ENCODE measurements at places on chromosomes 13 and 19. TPM values are rescaled to one million over a fixed set of nuclear protein-coding genes. Genes with fewer than 3 reads are reported as not detected.

Gene ZNF577
- total RNA-seq = 8.4 TPM

Gene CGB8
- not detected for total RNA-seq

Gene TPT1
- total RNA-seq = 4,733 TPM

GRCh38 chr19:23822735-23823134 is 64.0 kb upstream of the ZNF681 start:
- DNase-seq = no peak

Gene WDR87
- total RNA-seq = not detected

DNA sequence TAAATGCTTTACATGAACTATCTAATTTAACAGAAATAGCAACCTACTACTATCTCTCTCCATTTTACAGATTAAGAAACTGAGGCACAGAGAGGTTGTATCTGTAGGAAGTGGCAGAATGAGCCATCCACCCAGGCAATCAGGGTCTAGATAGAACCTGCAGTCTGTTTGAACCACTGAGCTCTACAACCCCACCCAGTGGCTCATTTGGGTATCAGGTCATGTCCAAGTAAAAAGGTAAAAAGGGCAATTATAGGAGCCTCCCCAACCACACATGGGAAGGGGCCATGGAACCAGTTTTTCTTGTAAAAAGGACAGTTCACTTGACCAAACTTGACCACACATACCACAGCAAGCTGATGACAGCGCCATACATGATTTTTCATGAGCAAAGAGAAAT is 92.9 kb upstream of the SGCG start:
- no peak for DNase-seq

Gene ATXN8OS
- total RNA-seq = not detected

DNA sequence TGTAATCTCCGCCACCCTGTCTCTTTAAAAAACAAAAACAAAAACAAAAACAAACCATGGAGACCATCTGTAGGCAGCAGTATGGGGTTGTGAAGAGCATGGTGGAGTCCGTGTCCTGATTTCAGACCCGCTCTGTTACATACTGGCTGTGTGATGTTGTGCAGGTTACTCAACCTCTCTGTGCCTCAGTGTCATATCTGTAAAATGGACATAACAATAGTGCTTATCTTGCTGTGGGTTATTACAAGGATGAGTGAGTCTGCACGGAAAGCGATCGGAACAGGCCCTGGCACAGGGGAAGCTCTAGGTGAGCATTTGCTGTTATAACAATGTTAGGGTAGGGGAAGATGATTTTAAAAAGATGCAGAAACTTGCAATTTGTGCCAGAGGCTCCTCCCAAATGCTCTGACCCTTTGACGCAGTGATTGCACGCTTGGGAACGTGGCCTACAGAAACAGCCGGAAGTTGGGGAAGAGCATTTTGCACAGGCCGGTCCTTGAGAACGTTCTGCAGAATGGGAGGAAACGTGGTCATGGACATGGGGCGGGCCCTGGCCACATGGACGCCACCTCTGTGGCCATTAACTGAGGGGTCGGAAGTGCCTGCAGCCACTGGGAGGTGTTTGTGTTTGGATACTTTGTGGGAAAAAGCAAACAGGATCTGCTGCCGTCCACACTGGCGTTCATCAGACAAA is 15.7 kb upstream of the SELENOW start:
- DNase-seq = peak; percentile 63

Gene FAM174C
- 13.1 TPM for total RNA-seq

Gene OR10H1
- total RNA-seq = not detected

Gene FAM216B
- total RNA-seq = 3.1 TPM

Gene STOML3
- total RNA-seq = not detected

Gene SYNE4
- 0.35 TPM for total RNA-seq

DNA sequence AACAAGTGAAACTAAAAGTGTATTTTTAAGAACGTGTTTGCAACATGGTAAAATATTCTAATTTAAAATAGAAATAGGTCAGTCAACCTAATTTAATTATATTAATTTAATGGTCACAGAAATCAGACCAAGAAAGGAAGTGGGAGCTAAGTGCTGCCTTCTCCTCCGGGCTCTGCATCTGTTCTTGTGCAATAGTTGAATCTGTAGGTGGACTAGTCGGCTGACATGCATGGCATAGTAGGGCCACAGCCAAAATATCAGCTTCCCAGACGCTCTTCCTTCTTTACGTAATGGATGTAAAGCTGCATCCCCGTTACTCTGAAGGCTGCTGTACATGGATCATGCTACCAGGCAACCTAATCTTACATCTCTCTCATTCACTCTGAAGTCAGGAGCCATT is 47.3 kb downstream of the COL4A1 start:
- no peak for DNase-seq

Gene TTYH1
- 2.8 TPM for total RNA-seq

Gene CYP4F8
- not detected for total RNA-seq

DNA sequence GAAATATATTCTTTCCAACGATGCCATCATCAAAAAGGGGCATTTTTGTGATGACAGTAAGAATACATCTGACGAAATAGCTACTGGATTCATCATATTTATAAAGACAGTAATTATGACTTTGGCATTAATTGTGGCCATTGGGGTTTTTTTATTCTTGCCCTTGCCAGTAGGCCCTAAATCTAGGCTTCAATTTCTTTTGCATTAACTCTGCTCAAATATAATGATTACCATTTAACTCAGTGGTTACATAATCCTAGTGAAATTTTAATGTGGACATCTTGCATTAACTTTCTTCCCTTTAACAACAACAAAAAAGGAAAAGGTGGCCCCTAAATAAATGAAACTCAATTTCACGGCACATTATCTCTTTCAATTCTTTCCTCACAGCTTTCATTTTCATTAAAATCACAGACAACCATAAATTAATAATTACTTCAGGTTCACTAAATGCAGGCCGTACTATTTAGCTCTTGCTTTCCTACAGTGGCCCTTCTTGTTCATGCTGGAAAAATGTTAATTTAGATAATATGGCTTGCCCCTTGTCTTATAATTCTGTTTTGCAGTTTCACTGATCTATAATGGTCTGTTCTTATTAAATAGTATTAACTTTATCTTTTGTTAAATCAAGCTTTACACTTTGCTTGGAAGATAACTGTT is 615.6 kb downstream of the DACH1 start:
- no peak for DNase-seq

Gene RNF113B
- total RNA-seq = not detected

DNA sequence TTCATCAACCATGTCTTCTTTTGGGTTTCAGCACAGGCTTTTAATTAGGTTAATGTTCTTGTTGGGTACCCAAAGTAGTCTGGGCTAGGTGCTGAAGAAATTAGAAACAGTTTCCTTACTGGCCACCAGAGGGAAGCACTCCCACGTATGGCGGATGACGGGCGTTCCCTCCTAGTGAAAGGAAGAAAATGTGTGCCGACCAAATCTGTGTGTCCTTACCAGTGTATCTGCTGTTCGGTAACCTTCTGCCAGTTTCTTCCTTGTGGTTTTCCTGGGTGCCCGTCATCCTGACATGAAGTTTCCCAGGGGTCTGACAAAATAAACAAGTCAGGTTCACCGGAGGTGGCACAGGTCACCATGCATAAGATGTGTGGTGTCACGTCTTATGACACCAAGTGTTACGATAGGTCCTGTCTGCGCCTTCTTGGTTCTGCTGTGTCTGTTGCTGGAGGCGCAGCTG is 6.0 kb upstream of the WDR88 start:
- DNase-seq = no peak

GRCh38 chr19:33297401-33298145 is 4.8 kb downstream of the CEBPA start:
- DNase-seq = no peak

DNA sequence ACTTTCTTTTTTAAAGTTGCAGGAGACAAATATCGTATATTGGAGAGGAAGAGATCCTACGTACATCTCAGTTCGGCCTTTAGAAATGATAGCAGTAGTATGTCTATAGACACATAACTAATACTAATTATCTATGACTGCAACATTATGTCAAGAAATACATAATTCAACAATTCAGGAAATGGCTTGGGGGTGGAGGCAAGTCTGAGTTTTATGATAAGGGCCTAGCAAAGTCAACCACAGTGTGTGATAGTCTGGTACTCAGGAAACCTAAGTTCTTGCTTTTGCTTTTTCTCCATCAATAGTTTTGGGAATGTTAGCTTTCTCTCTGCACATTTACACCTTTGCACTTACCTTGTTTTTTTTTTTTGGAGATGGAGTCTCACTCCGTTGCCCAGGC is 27.5 kb upstream of the OBI1 start:
- DNase-seq = no peak

Gene OR7A5
- total RNA-seq = not detected

Gene TUBA3C
- total RNA-seq = 0.16 TPM

Gene THSD8
- 1.7 TPM for total RNA-seq

- no peak for DNase-seq
Measured at GRCh38 chr19:6014551-6015135, 36.7 kb upstream of the RANBP3 start.

Gene CSNK1G2
- 23.6 TPM for total RNA-seq

GRCh38 chr19:38247126-38247525 is 9.0 kb downstream of the PPP1R14A start:
- DNase-seq = no peak

DNA sequence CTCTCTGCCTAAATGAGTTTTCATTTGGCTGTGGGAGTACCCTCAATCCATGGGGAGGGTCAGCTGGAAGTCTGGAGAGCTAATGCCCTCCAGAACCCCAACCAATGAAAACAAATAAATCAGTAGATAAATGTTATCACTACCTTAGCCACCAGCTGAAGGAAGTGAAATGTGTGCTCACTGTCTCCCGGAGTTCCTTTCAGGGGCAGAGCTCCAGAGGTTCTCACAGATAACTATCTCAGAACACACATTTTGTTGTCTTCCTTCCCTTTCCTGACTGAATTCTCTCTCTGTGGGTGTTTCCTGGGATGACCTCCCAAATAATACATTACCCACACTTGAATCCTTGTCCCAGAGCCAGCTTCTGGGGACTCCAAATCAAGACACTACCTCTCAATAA is 779.6 kb downstream of the DIAPH3 start:
- no peak for DNase-seq

- no peak for DNase-seq
Measured at GRCh38 chr13:95380468-95381211, 79.4 kb upstream of the ABCC4 start.
